ENCODE measurements at places on chromosomes 1 and 21. TPM values are rescaled to one million over a fixed set of nuclear protein-coding genes. Genes with fewer than 3 reads are reported as not detected.
A peak's percentile ranks its signal among the peaks of the same experiment; 100 is the strongest.

Gene ENAH
- 71.7 TPM for total RNA-seq

Gene FAM76A
- total RNA-seq, result 26.4 TPM

Gene SERPINC1
- not detected for total RNA-seq

Gene SELL
- total RNA-seq, result 0.15 TPM

Gene KRTAP13-2
- total RNA-seq, result not detected

DNA sequence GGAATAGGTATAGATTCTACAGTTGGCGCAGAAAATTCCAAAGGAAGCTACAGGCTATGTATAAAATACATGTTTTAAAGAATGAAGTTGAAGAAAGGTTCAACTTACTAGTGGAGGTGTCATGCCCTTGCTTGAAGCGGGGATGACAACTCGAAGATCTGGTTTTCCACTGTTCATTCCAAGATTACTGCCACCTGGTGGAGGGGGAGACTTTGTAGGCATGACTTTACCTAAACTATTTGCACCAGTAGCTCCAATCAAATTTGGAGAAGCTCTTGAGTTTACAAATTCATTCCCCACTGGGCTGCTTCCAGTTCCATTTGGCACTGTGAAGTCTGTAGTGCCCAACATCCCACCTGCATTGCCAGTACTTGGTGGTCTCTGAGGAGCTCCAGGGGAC is 81.7 kb downstream of the AXDND1 start:
- peak; percentile 20 for DNase-seq

- DNase-seq, result no peak
Observed at GRCh38 chr1:106290805-106291501, 765.5 kb upstream of the PRMT6 start.

- DNase-seq, result no peak
Observed at GRCh38 chr1:4020449-4020848, 120.4 kb upstream of the C1orf174 start.

GRCh38 chr1:26946270-26946669 is 14.0 kb downstream of the KDF1 start:
- DNase-seq, result no peak

GRCh38 chr1:223504741-223505140 is 111.5 kb downstream of the CCDC185 start:
- DNase-seq, result peak; percentile 98

- no peak for DNase-seq
Observed at GRCh38 chr1:97457446-97458089, 463.3 kb downstream of the DPYD start.

- no peak for DNase-seq
Observed at GRCh38 chr1:1177452-1178206, 3.9 kb downstream of the TTLL10 start.

GRCh38 chr1:182670032-182670749 is 14.2 kb downstream of the RGS8 start:
- DNase-seq, result no peak

DNA sequence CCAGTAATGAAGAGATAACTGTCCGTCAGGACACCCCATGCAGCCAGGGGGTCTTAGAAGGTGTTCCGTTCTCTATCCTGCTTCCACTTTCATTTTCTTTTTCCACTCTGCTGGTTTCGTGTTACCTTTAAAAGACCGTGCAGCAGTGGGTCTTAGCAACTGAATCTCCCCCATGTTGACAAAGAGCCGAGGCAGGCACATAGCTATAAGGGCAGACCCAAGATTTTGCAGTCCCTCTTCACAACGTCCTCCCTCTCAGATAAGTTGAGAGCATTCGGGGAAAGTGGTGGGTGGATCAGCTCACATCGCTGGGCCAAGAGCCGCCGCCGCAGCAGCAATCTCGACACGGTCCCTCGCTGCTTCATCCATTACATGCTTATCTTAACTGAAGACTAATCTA is 355.5 kb downstream of the LMO4 start:
- peak; percentile 68 for DNase-seq

DNA sequence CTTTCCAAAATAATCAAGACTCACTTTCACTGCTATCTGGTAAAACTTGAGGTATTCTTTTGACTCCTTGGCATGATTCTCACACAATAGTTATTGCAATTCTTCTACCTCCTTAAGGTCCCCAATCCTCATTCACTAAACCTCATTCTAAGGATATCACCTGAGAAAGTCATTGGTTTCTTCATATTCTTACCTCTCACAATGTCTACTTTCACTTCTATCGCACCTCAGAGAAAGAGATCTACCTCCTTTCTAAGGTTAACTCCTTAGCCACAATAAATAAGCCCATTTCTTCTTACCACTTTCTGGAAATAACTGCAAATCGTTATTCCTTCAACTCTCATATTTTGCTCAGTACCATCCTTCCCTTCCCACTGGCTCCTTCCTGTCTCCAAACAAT is 18.7 kb downstream of the HNRNPR start:
- DNase-seq, result no peak

GRCh38 chr1:213423041-213423440 is 372.0 kb downstream of the RPS6KC1 start:
- no peak for DNase-seq

Data from M059J (cell line).